Activated CD8-positive, alpha-beta memory T cell treated with anti-CD3 and anti-CD28 coated beads, Interleukin-2, amount 50 U/mL, for 48 hours (primary cell): ENCODE measurements at places on chromosomes 13 and 19.

DNA sequence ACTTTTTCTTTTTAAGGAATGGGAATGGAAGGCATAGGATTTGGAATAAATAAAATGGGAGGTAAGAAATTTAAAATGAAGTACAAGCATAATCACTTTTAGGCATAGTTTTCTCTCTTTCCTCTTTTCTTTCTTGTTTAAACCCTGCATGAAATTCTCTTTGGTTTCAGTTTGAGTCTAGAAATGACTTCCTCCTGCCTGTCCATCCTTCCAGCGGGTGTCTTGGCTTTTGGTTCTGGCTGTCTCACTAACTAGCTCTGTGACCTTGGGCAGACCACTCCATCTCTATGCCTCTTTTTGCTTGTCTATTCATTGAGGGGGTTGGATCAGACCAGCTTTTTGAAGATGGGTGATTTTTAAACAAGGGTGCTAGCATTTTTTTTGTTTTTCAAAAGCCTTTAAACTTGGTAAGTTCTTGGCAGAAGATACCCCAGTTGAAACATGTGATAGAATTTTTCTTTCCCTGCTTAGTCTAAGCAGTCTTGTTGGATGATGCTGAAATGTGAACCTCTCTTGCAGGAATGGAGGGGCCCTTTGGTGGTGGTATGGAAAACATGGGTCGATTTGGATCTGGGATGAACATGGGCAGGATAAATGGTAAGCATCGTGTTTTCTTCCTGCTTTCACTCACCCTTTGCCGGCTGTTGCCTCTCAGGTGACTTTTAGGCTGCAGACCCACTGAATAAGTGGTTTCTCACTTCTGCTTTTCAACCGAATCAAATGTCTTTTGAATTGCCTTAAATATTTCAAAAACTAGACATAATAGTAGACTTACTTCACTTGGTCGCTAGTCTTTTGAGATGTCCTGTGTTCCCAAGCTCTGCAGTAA is 28.6 kb downstream of the PRAM1 start:
- DNase-seq = no peak

DNA sequence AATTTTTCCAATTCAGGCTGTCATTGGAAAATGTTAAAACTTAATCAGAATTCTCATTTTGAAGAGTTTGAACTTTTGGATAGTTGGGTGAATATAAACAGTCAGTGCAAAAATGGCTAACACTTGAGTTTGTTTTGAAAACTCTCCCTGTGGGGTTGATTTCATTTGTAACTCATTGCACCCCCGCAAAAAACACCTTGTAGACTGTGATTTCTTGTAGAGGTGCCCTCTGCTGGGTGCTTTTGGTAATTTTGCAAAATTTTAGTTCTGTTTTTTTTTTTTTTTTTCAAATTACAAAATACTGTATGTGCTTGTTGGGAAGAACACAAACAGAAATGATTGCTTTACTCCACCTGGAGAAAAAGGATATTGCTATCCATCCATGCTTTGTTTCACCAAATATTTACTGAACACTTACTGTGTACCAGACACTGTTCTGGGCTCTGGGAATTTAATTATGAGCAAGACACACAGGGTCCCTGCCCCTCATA is 28.2 kb upstream of the GPI start:
- DNase-seq = no peak

DNA sequence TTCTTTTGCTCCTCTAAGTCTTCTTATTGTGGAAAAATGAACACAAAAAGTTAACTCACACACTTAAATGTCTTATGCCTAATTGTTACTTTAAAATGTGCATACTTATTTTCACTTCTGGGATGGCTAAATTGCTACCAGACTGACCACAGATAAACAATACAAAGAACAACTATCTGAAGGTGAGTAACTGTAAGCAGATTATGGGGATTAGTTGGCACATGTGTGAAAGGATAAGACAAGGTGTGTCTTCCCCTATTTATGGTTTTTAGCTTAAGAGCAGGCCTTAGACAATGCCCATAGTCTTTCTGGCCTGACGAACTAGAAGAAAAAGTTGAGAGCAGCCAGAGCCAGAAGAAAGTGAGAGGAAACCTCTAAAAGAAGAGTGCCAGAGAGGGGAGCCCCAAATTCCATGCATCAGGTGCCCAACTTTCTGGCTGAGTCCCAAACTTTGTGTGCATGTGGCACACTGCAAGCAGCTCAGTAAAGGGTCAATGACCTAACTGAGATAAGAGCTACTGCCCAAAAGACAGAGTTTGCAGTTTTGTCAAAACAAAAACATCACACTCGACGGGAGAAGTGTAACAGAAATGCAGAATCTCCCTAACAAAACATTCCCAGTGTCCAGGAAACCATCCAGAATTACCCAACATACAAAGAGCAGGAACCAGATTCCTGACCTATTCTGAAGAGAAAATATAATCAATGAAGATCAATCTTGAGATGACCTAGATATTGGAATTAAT is 375.4 kb downstream of the KCNRG start:
- no peak for DNase-seq

GRCh38 chr19:1049800-1050199 is 9.9 kb downstream of the ABCA7 start:
- no peak for DNase-seq

DNA sequence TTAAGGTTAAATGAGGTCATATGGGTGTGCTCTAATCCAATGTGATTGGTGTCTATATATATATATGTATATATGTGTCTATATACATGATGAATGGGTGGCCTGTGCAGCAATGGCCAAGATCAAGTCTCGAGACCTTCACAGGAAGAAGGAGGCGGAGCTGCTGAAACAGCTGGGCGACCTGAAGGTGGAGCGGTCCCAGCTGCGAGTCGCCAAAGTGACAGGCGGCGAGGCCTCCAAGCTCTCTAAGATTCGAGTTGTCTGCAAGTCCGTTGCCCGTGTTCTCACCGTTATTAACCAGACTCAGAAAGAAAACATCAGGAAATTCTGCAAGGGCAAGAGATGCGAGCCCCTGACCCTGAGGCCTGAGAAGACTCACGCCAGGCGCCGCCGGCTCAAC is 109.8 kb downstream of the EFNB2 start:
- no peak for DNase-seq

DNA sequence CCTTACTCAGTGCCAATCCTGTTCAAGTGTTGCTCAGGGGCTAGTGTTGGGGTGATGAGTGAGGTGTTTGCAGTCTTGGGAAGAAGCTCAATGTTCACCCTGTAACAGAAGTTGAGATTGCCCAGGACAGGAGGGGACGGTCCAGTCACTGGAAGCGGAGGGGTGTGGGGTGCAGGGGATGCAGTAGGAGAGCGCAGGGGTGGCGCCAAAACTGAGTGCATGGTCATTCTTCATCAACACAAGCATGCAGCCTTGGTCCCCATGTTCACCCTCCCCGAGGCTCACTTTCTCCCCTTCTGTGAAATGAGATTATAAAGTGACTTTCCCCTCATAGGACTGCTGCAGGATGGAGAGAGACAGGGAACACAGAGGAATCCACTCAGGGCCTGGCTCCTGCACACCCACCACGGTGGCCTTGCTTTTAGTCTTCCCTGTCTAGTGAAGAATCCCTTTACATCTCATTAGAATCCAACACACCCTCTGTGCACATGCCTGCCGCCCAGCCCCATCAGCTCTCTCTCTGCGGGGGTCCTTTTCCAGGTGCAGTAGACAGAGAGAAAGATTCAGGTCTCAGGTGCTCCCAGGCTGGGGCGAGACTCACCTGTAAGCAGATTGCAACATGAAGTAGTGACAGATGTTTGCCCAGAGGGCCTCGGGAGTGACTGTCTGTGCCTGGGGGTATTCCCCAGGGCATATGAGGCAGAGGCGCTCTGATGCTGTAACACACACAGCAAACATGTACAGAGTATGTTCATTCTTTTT is 93.2 kb downstream of the TSHZ3 start:
- no peak for DNase-seq

GRCh38 chr19:32464279-32464678 is 58.7 kb downstream of the DPY19L3 start:
- DNase-seq = no peak

- DNase-seq = no peak
Measured at GRCh38 chr13:24035411-24035810, 125.1 kb upstream of the SPATA13 start.

- no peak for DNase-seq
Measured at GRCh38 chr19:2234996-2235380, 1.1 kb downstream of the PLEKHJ1 start.

DNA sequence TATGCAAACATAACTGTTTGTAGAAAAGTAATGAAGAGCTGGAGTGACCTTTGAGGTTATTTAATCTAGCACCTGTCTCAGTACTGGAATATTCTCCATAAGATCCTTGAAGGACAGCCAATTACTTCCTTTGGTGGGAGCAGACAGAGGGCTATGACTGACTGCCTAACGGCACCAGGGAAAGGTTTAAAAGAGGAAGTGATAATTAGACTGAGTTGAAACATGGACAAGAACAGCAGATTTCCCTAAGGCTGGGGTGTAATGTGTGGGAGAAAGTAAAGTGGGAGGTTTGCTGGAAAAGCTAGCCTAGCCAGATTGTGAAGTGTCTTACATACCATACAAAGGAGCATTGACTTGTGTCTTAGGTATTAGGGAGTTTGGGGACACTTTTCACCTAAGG is 191.3 kb upstream of the PCDH9 start:
- no peak for DNase-seq

GRCh38 chr13:66048888-66049287 is 1181.2 kb downstream of the PCDH9 start:
- DNase-seq = no peak

- DNase-seq = no peak
Measured at GRCh38 chr19:5360003-5360780, 19.6 kb upstream of the PTPRS start.

GRCh38 chr13:49586717-49587116 is 1.4 kb upstream of the RCBTB1 start:
- DNase-seq = no peak

GRCh38 chr13:76222511-76222910 is 586.4 kb downstream of the LMO7 start:
- DNase-seq = no peak

- DNase-seq = no peak
Measured at GRCh38 chr13:82947191-82947621, 935.1 kb downstream of the SLITRK1 start.

GRCh38 chr19:18603958-18604819 is 2.4 kb downstream of the CRLF1 start:
- peak; percentile 54 for DNase-seq

DNA sequence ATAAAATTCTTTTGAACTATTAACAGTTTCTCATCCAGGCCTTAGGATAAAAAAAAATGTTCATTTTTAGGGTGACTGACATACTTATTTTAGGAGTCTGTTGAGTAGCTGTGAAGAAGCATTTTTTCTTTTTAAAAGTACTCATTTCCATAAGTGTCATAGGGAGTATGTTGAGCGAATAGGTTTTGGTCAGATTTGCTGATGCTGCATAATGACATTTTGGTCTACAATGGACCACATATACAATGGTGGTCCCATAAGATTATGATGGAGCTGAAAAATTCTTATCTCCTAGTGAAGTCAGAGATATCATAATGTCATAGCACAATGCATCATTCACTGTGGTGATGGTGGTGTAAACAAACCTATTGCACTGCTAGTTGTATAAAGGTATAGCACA is 17.4 kb downstream of the NBEA start:
- no peak for DNase-seq

DNA sequence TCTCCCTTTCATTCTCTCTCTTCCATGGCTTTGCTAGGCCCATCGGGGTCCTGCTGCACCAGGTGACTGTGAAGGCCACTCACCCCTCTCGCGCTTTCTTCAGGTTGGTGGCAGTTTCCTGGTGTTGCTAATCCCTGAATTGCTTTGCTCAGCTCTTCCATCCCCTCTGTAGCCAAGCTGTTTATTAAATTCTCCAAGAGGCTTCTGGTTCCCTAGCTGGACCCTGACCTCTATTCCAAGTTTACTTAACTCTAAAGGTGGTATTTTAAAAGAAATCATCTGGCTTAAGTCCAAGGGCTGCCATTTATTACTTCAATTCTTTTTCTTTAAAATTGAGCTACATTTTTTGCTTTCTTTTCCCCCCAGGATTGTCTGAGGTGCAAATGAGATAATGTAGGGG is 32.7 kb upstream of the MICU2 start:
- DNase-seq = no peak

DNA sequence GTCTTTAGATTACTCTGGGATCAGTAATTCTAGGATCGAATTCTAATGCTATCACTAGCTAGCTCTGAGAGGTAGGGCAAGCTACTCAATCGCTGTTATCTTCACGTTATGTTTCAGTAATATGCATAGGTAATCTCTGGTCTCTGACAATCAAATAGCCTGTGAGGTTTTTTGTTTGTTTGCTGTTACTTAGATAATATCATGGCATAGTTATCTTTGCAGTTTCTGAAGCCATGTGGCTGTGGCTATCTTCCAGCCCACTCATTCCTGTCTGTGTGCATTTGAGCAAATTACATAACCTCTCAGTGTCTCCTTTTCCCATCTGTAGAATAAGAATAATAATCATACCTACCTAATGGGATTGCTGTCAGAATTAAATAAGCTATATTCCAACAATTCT is 330.2 kb downstream of the PCDH9 start:
- no peak for DNase-seq

GRCh38 chr19:34732612-34733211 is 1.3 kb upstream of the ZNF181 start:
- DNase-seq = no peak

GRCh38 chr13:76792731-76793347 is 93.4 kb downstream of the KCTD12 start:
- DNase-seq = no peak

GRCh38 chr13:114230575-114230974 is 4.1 kb upstream of the CDC16 start:
- DNase-seq = no peak

DNA sequence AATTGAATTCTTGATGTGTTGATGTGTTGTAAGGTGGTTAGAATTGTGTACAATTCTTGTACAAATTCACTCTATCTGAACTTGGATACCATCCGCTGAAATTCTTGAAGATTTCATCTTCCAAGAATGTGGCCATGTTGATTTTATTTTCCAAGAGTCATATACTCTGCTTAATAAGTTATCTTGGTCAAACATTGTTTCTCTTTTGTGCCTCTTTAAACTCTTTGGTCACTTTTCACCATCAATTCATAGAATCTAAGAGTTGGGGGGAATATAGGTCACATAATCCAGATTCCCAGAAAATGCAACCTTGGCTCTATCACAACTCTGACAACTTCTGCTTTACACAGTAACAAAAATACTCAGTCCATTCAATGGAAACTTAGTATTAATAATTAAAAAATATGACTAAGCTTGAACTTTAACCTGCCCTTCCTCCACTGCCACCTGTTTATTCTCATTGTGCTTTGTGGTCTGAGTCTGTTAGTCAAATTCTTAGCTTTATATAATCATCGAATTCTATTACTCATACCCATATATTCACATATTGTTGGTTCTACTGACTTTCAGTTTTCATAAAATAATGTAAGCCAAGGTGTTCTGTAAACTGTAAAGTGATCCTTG is 373.2 kb downstream of the LMO7 start:
- DNase-seq = no peak

DNA sequence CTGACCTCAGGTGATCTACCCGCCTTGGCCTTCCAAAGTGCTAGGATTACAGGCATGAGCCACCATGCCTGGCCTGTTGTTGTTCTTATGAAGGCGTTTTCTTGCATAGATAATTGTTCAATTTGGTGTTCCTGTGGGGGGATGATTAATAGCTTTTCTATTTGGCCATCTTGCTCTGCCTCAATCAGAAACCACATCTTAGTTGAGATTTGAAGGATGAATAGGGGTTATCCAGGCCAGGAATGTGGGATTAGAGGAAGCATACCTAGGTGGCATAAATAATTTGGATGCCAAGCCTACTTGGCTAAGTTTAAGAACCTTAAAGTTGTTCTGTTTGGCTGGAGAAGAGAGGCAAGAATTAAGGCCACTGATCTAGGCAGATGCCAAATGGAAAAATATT is 44.4 kb downstream of the CCNA1 start:
- no peak for DNase-seq
